Right forelimb (tissue), 1 donor: ENCODE measurements at places on chromosomes 2 and 18.

- no peak for DNase-seq
Observed at GRCh38 chr18:63292831-63293683, 26.5 kb downstream of the BCL2 start.

- no peak for DNase-seq
Observed at GRCh38 chr2:209591021-209591420, 167.2 kb downstream of the MAP2 start.

GRCh38 chr18:421247-422155, 79.0 kb downstream of the COLEC12 start:
- no peak for DNase-seq

DNA sequence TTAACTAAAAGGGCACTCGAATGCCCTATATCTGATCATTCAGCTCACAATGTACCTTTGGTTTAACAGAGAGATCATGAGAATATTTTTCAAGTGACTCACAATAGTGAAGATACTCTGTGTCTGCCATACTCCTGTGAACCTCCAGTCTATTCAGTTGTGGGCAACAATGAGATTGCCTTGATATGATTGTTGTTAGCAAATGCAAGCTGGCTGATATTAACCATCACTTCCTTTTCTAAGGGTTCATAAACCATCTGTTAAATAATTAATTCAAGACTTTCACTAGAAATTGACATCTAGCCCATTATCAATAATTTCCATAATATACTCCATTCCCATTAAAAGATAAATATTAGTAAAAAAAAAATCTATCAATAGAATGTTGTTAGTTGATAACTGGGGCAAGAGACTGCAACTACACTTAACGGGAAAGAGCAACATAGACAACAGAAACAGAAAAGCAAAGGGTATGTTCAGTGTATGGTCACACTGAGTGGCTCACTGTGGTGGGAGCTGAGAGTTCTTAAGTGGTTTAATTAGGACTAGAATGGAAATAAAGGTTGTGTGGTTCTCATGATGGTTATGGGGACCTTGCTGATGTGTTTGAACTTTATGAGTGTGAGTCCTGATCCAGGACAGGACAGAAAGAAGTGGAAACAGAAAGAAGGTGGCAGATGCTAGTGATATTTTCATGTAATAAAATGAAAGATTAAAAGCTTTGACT, 11.9 kb downstream of the IL18RAP start:
- DNase-seq, result no peak

DNA sequence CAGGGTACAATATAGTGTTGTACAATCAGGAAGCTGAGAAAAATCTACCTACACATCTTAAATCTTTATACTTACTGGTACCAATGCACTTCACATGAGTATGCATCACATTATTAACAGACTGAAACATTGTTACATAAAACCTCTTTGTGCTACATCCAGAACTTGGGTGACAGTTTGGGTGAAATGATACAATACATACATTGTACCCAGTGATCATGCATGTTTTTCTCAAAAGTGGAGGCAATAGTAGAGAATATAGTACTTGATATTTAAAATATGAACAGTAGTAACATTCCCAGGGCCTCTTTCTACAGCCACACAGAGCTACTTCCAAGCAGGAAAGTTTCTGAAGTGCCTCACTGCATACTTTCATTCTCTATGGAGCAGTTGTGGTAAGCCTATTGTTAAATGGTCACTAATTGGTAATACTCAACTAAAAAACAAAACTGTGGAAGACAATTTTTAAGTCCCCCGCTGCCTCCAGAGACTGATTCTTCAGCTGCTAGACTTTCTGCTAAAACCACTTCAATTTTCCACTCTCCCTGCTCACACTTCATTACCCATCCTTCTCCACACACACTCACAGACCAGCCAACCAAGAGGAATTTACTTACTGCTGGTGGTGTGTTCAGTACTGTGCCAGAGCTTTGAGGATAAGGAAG, 22.9 kb upstream of the GRB14 start:
- DNase-seq, result no peak

- no peak for DNase-seq
Observed at GRCh38 chr2:181467966-181468707, 11.0 kb downstream of the ITGA4 start.

DNA sequence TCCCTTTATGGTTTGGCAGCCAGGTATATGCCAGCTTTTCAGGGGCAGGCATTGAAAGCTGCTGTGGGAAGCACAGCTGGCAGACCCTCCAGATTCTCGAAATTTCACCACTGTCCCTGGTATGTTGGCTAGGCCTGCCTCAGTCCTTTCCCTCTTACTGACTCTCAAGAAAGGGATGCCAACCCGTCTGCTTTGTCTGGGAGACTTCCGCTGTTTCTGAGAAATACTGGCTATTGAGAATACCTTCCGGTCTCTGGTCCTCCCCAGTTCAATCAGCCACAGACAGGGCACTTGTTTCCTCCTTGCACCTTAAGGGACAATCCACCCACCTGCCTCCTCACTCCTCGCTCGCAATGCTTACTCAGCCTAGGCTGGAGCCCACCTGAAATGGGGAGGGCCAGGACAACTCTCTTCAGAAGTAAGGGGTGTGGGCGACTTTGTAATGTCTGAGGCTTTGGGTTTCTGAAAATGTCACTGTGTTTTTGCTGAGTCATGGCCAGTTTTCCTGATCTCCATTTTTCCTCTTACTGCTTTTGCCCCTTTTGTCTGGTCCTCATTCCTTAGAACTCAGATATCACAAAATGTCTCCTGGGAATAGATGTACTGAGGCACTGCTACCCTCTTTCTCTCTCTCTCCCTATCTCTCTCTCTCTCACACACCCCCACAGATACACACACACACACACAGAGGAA, 571.1 kb downstream of the TNS1 start:
- no peak for DNase-seq

GRCh38 chr18:24426073-24426397, 435 bp upstream of the IMPACT start:
- no peak for DNase-seq

- DNase-seq, result no peak
Observed at GRCh38 chr2:156483741-156484173, 47.6 kb downstream of the GPD2 start.

DNA sequence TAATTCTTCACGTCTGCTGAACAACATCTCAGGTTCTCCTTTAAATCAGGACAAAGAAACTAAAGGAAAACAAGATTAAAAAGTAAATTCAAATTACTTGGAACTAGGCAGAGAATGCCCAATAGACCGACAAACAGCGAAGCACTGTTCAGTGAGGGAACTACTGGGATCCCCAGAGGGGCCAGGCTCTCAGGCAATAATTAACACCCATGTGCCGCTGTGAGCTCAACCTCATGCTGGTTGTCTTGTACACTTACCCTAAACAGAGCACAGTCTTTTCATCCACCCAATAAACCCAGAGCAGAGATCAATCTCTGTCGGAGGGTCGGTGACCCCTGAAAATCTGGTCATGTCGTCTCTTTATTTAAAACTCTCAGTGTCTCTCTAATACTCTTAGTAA, 229.9 kb upstream of the CRIM1 start:
- no peak for DNase-seq

GRCh38 chr18:7117390-7118355, at the start of gene LAMA1:
Gene LAMA1 (minus strand): TSS chr18:7117797. CDS start chr18:7117720, 77 bp downstream.
- DNase-seq, result peak; percentile 69

DNA sequence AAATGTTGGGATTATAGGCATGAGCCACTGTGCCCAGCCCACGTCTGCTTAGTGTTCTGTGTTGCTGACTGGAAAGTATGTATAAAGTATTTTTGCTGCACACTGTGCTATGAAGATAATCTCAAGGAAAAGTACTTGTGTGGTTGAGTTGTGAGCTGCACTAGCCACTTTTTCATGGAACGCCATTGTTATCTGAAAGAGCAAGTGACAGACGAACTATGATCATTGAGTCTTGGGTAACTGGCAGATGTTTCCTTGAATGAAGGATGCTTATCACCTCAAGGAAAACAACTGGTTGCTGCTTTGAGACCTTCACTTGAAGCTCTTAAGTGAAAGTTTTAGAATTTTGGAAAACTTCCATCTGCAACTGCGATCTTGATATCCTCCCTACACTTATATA, 82.2 kb upstream of the KCTD1 start:
- DNase-seq, result no peak
